ENCODE measurements at places on chromosomes 1 and 21.

- DNase-seq: no peak
These were observed 334.8 kb upstream of the KAZN start for GRCh38 chr1:14263671-14264070.

DNA sequence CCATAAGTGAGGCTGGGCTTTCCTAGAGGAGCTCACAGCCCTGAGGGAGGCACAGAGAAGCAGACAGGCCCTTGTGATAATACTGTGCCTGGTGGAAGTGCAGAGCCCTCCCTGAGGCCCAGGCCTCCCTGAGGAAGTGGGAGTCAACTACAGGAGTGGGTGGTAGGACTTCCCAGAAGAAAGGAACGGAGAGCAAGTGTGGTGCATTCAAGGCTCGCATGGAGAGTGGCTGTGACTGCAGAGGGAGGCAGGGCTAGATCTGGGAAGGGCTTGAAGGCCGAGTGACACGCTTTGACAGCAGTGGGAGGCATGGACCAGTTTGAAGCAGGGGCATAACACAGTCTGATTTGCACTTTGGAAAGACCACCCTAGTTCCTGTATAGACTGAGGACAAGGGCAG, 37.3 kb downstream of the AZIN2 start:
- DNase-seq: no peak

DNA sequence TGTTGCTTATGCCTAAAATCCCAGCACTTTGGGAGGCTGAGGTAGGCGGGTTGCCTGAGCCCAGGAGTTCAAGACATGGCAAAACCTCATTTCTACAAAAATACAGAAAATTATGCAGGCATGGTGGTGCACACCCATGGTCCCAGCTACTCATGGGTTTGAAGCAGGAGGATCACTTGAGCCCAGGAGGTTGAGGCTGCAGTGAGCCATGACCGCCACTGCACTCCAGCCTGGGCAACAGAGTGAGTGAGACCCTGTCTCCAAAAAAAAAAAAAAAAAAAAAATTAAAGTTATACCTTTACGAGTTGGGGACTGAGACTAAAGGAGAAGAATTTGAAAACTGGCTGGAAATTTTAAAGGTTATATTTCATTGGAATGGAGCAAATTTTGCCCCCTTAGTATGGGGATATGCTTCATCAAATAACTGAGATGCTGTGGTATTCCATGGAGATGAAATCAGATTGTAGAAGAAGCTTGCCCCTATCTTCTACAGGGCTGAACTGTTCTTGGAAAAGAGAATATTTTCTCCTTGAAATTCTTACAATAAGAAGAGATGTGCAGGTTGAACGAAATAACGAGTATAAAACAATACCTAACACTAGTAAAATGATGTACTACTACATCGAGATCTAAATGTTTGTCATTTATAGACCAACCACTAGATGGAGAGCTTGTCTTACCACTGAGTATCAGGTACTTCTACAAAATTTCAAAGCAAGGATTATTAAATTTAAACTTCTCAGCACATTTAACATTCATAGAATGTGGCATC, 34.9 kb upstream of the SCYL3 start:
- DNase-seq: no peak

DNA sequence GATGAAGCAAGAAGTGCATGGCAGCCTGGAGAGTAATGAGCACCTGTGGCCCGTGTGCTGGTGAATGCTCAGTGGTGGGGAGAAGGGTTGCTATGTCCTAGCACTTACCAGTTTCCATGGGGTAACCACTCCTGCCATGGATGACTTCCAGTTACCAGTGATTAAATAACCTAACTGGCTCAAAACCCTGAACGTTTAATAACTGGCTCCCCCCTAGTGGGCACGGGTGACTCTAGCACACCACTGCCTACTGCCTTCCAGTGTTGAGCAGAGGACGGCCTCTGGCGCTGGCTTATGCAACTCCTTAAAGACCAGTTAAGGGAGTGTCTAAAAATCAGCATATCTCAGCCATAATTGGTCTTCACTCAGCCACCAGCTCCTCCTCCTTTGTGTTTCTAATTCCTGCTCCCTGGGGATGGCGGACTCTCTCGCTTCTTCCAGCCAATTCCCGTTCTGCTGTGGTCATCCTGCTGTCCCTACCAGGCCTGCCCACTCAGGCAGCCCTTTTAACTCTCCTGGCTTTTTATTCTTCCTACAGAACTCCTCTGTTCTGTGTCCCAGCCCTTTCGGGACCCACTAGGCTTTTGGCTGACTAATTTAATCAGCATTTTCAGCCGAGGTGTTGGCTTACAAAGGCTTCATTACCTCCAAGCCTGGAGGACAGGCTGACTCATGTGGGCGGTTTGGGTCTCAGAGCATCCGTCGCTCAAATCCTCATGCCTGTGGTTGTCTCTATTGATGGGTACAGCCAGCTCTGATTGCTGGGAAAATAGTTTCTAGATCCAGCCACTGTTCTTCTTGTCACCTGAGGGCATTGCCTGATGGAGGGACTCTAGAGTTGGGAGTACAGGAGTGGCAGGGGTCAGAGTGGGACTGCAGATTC, 332.4 kb downstream of the CAMTA1 start:
- DNase-seq: no peak

- no peak for DNase-seq
These were observed 95.2 kb downstream of the PSMG1 start for GRCh38 chr21:39088031-39088370.

GRCh38 chr1:115426231-115426771, 88.3 kb upstream of the NGF start:
- DNase-seq: no peak

Measured in stimulated activated CD8-positive, alpha-beta memory T cell treated with anti-CD3 and anti-CD28 coated beads, Interleukin-15, amount 100 ng/mL, for 4 hours (primary cell).